ENCODE measurements at places on chromosomes 7 and 10. TPM values are rescaled to one million over a fixed set of nuclear protein-coding genes. Genes with fewer than 3 reads are reported as not detected.

- H3K27me3 ChIP-seq = no peaks in the 10 kb centered on the region
- no peaks in the 10 kb centered on the region for H3K4me1 ChIP-seq
- no peak overlapping the region for H3K27ac ChIP-seq
- H3K36me3 ChIP-seq = peaks cover 38% of the 10 kb centered on the region
- no peak for DNase-seq
- peak overlapping the region; percentile 93 for H3K4me3 ChIP-seq
Observed at GRCh38 chr7:118184565-118184940, 589 bp downstream of the LSM8 start.

GRCh38 chr7:12692035-12692434 is 4.6 kb downstream of the ARL4A start:
- DNase-seq = no peak
- H3K27ac ChIP-seq = no peak overlapping the region

GRCh38 chr10:7033031-7033430 is 377.8 kb downstream of the SFMBT2 start:
- H3K27ac ChIP-seq = no peak overlapping the region
- no peak for DNase-seq
- H3K4me1 ChIP-seq = no peaks in the 10 kb centered on the region
- H3K27me3 ChIP-seq = no peaks in the 10 kb centered on the region
- no peak overlapping the region for H3K4me3 ChIP-seq

The PLCE1 gene
- 0.09 TPM for total RNA-seq

GRCh38 chr10:57294698-57295097 is 933.6 kb upstream of the ZWINT start:
- H3K4me1 ChIP-seq = no peaks in the 10 kb centered on the region
- DNase-seq = no peak
- no peaks in the 10 kb centered on the region for H3K27me3 ChIP-seq
- no peaks in the 10 kb centered on the region for H3K36me3 ChIP-seq

DNA sequence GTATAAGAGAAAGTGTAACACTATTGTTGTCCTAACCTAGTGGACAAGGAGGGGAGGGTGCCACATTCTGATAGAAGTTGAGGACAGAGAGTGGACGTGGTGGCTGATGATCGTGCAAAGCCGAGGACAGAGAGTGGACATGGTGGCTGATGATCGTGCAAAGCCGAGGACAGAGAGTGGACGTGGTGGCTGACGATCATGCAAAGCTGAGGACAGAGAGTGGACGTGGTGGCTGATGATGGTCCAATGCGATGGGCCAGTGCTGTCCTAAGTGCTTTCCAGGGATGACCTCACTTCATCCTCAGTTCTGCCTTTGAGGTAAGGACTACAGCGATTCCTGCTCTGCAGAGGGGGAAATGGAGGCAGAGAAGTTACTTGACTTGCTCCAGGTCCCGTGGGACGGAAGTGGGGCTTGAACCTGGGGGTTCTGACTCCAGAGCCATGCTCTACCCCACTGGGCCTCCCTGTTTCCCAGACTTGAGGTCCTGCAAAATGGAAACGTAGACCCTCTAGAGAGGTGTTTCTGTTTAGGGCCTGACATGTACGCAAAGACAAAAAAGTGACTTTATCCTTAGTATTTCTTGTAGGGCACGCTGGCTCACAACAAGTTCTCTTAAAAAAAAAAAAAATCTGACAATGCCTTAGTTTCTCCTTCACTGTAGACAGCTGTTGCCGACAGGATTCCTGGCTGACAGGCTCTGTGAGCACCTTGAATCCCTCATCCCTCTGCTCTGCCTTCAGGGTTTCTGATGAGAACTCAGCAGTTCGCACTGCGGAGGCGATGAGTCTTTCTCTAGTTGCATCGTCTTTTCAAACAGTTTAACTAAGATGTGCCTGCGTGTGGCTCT is 20.3 kb upstream of the NCAPG2 start:
- peaks cover 2% of the 10 kb centered on the region for H3K36me3 ChIP-seq
- no peak overlapping the region for H3K4me3 ChIP-seq
- H3K27me3 ChIP-seq = no peaks in the 10 kb centered on the region
- H3K4me1 ChIP-seq = no peaks in the 10 kb centered on the region

- DNase-seq = no peak
- H3K27me3 ChIP-seq = no peaks in the 10 kb centered on the region
- no peaks in the 10 kb centered on the region for H3K4me1 ChIP-seq
Observed at GRCh38 chr10:102681696-102682095, 32.5 kb downstream of the ARL3 start.

- H3K4me3 ChIP-seq = no peak overlapping the region
- H3K27ac ChIP-seq = no peak overlapping the region
- no peak for DNase-seq
Observed at GRCh38 chr7:94971051-94971867, 63.9 kb downstream of the PPP1R9A start.

The MALSU1 gene
- 78.3 TPM for total RNA-seq

The CYP2W1 gene
- total RNA-seq = not detected

DNA sequence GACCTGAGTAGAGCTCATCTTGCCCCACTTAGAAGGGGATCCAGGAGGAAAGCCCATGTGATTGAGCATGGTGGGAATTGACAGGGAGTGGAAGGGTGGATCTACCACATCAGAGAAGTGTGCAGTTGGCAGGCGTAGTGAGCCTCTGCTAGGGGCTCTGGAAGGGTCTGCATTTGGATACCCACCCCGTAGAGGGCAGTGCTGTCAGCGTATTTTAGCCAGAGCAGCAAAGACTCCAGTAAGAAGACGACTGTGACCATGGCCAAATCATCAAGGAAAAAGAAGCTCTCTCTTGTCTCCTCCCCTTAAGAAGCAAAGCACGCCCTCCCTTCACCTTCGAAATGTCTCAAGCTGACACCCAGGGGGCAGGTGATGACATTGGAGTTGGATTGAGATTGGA is 68.8 kb upstream of the INHBA start:
- no peak overlapping the region for H3K27ac ChIP-seq
- peak; percentile 59 for DNase-seq
- no peaks in the 10 kb centered on the region for H3K4me1 ChIP-seq
- no peaks in the 10 kb centered on the region for H3K36me3 ChIP-seq

DNA sequence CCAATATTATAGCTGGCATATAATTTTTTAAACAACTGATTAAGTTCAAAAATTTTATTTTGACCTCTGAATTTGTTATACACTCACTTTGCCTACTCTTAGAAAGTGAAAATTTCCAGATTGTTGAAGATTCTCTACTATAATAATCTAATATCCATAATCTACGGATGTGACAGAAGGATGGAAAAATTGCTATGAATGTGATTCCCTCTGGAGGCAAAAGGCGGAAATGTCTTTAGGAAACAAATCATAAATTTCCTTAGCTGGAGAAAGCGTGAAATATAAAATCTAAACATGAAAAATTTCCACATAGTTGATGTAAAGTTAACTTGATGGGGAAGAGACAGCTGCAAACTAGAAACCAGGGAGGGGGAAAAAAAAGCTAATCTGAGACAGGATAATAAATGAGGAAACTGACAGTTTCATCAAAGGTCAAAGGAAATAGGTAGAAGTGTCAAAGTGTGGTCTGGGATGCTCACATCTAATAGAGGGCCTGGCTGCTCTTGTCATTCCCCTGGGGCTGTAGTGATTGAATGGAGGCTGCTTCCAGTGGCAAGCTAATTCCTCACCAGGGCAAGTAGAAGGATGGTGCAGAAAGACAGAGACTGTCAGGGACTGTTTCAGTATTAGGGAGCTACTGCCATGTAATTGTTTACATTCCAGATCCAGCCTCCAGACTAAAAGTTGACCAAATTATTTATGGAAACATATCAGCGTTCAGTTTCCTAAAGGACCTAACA is 264.5 kb downstream of the SDHAF3 start:
- H3K36me3 ChIP-seq = no peaks in the 10 kb centered on the region
- H3K27ac ChIP-seq = no peak overlapping the region
- H3K4me3 ChIP-seq = no peak overlapping the region

The TNS3 gene
- 9.5 TPM for total RNA-seq

GRCh38 chr10:132480356-132480755 is 57.2 kb upstream of the INPP5A start:
- H3K4me3 ChIP-seq = no peak overlapping the region
- H3K27me3 ChIP-seq = no peaks in the 10 kb centered on the region
- H3K36me3 ChIP-seq = no peaks in the 10 kb centered on the region
- H3K27ac ChIP-seq = no peak overlapping the region

The SPDYE6 gene
- total RNA-seq = not detected

The KLF14 gene
- not detected for total RNA-seq

- H3K4me1 ChIP-seq = no peaks in the 10 kb centered on the region
- H3K4me3 ChIP-seq = no peak overlapping the region
- H3K27ac ChIP-seq = no peak overlapping the region
Observed at GRCh38 chr10:66218981-66219587, 706.8 kb upstream of the LRRTM3 start.

The AKR1C3 gene
- 2.1 TPM for total RNA-seq

GRCh38 chr7:1137517-1138167 is 22.4 kb downstream of the ZFAND2A start:
- no peaks in the 10 kb centered on the region for H3K4me1 ChIP-seq
- H3K4me3 ChIP-seq = peak overlapping the region; percentile 77
- H3K27ac ChIP-seq = no peak overlapping the region
- no peak for DNase-seq
- H3K27me3 ChIP-seq = no peaks in the 10 kb centered on the region
- H3K36me3 ChIP-seq = peaks cover 7% of the 10 kb centered on the region

GRCh38 chr7:5755704-5756504 is 25.6 kb downstream of the RNF216 start:
- H3K27ac ChIP-seq = no peak overlapping the region
- H3K4me1 ChIP-seq = no peaks in the 10 kb centered on the region
- DNase-seq = no peak
- H3K4me3 ChIP-seq = no peak overlapping the region
- H3K27me3 ChIP-seq = no peaks in the 10 kb centered on the region

GRCh38 chr7:501526-501925 is 18.1 kb downstream of the PDGFA start:
- no peak overlapping the region for H3K27ac ChIP-seq
- H3K27me3 ChIP-seq = no peaks in the 10 kb centered on the region

GRCh38 chr7:66697449-66698438 is 42.8 kb upstream of the RABGEF1 start:
- H3K27ac ChIP-seq = no peak overlapping the region
- H3K4me3 ChIP-seq = no peak overlapping the region
- H3K4me1 ChIP-seq = no peaks in the 10 kb centered on the region

The CLRN3 gene
- total RNA-seq = not detected

GRCh38 chr7:136163340-136163801 is 186.2 kb upstream of the MTPN start:
- H3K27ac ChIP-seq = no peak overlapping the region
- no peak overlapping the region for H3K4me3 ChIP-seq
- no peak for DNase-seq
- H3K4me1 ChIP-seq = no peaks in the 10 kb centered on the region

The CHST3 gene
- total RNA-seq = 6.0 TPM

The CDC14C gene
- total RNA-seq = not detected

The CCL24 gene
- total RNA-seq = not detected

The ZNF22 gene
- 36.9 TPM for total RNA-seq

DNA sequence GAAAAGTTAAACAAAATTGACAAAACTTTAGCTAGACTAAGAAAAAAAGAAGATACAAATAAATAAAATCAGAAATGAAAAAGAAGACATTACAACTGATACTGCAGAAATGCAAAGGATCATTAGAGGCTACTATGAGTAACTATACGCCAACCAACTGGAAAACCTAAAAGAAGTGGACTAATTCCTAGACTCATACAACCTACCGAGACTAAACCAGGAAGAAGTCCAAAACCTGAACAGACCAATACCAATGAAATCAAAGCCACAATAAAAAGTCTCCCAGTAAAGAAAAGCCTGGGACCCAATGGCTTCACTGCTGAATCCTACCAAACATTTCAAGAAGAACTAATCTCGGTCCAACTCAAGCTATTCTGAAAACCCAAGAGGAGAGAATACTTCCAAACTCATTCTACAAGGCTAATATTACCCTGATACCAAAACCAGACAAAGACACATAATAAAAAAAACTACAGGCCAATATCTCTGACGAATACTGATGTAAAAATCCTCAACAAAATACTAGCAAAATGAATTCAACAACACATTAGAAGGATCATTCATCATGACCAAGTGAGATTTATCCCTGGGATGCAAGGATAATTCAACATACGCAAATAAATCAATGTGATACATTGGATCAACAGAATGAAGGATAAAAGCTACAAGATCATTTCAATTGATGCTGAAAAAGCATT is 20.3 kb downstream of the ELAPOR2 start:
- H3K27ac ChIP-seq = no peak overlapping the region
- H3K4me1 ChIP-seq = no peaks in the 10 kb centered on the region
- H3K27me3 ChIP-seq = no peaks in the 10 kb centered on the region
- H3K4me3 ChIP-seq = peak overlapping the region; percentile 78
- no peak for DNase-seq

The DBF4 gene
- 75.9 TPM for total RNA-seq

DNA sequence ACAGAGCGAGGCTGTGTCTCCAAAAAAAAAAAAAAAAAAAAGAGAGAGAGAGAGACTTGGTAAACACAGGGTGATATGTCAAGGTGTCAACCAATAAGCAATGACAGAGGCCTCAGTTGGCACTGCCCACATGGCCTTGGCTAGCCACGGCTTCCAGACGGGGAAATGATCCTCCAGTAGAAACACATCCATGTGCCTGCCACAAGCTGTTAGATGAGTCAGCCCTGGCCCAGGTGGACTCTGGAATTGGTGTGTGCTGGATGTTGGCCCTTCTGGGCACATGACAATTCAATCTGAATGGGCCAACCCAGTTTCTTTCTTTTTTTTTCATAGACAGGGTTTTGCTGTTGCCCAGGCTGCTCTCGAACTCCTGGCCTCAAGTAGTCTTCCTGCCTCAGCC is 13.7 kb downstream of the RFC2 start:
- H3K27me3 ChIP-seq = no peaks in the 10 kb centered on the region
- H3K4me3 ChIP-seq = no peak overlapping the region
- H3K27ac ChIP-seq = no peak overlapping the region
- no peaks in the 10 kb centered on the region for H3K4me1 ChIP-seq

The MYO3A gene
- total RNA-seq = 4.3 TPM

GRCh38 chr7:25684360-25684759 is 456.1 kb upstream of the NPVF start:
- no peaks in the 10 kb centered on the region for H3K27me3 ChIP-seq
- H3K4me1 ChIP-seq = no peaks in the 10 kb centered on the region
- no peak overlapping the region for H3K27ac ChIP-seq
- DNase-seq = no peak

GRCh38 chr7:74014931-74015330 is 13.0 kb upstream of the ELN start:
- no peaks in the 10 kb centered on the region for H3K4me1 ChIP-seq
- no peak for DNase-seq
- H3K36me3 ChIP-seq = no peaks in the 10 kb centered on the region
- H3K27ac ChIP-seq = no peak overlapping the region
- no peak overlapping the region for H3K4me3 ChIP-seq

The INSYN2A gene
- 0.20 TPM for total RNA-seq

The SPDYE1 gene
- not detected for total RNA-seq

The CYP26C1 gene
- 0.42 TPM for total RNA-seq

The EN2 gene
- total RNA-seq = 0.15 TPM

- peaks cover 11% of the 10 kb centered on the region for H3K4me1 ChIP-seq
- H3K36me3 ChIP-seq = peaks cover 2% of the 10 kb centered on the region
- no peak for DNase-seq
- H3K4me3 ChIP-seq = no peak overlapping the region
- H3K27me3 ChIP-seq = no peaks in the 10 kb centered on the region
Observed at GRCh38 chr7:99109108-99110051, 34.5 kb downstream of the SMURF1 start.

Data from H9 (cell line).